ENCODE measurements at places on chromosomes 11 and 22. TPM values are rescaled to one million over a fixed set of nuclear protein-coding genes. Genes with fewer than 3 reads are reported as not detected.

IGLL1 gene
- total RNA-seq, result not detected

MUC6 gene
- total RNA-seq, result 0.09 TPM

BTG4 gene
- total RNA-seq, result not detected

PGM2L1 gene
- 7.1 TPM for total RNA-seq

OR4D5 gene
- total RNA-seq, result not detected

GALNT18 gene
- 3.5 TPM for total RNA-seq

ANKK1 gene
- 0.55 TPM for total RNA-seq

LRRC55 gene
- 0.54 TPM for total RNA-seq

RFPL1 gene
- not detected for total RNA-seq

MOGAT2 gene
- total RNA-seq, result not detected

AP2A2 gene
- total RNA-seq, result 272 TPM

B4GAT1 gene
- total RNA-seq, result 23.4 TPM

RFPL2 gene
- not detected for total RNA-seq

GPHA2 gene
- not detected for total RNA-seq

C11orf65 gene
- 0.68 TPM for total RNA-seq

SLC5A4 gene
- 0.56 TPM for total RNA-seq

C11orf86 gene
- not detected for total RNA-seq

LRRC10B gene
- total RNA-seq, result not detected

CBLIF gene
- total RNA-seq, result not detected

UBQLNL gene
- 2.3 TPM for total RNA-seq

CNGA4 gene
- 0.30 TPM for total RNA-seq

RAB3IL1 gene
- total RNA-seq, result 34.7 TPM

IGF2 gene
- total RNA-seq, result 66.6 TPM

NELL1 gene
- total RNA-seq, result not detected

SYVN1 gene
- total RNA-seq, result 145 TPM

SMIM35 gene
- 0.20 TPM for total RNA-seq

GGTLC2 gene
- not detected for total RNA-seq

Measured in spleen (tissue), 13 donors.